ENCODE measurements at places on chromosomes 1 and 21.

DNA sequence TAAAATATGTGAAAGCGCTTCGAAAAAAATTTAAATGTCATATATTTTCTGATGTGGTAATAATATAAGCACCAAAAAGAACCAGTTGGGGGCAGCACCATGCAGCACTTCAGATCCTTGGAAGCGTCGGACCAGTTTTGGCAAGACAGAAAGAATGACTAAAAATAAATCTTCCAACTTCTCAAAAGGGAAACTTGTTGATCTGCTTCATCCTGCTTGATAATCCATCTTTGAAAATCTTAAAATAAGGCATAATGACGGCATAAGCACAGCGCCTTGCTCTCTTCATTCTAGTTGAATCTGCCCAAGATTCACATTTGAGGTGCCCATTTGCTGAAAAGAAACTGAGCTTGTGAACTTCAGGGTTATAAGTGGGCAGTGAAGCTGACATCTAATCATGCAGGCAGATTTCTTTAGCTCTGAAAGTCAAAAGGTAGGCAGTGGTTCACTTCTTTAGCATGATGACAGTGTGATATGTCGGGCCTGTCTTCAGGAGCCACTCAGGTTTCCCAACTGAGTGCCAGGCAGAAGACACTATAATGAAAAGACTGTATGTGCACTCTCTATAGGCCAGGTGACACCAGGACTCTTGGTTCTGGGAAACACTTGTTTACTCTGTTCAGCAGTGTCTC is 19.8 kb upstream of the MUTYH start:
- peak; percentile 61 for DNase-seq

GRCh38 chr1:97097404-97097925 is 375.9 kb downstream of the PTBP2 start:
- no peak for DNase-seq

DNA sequence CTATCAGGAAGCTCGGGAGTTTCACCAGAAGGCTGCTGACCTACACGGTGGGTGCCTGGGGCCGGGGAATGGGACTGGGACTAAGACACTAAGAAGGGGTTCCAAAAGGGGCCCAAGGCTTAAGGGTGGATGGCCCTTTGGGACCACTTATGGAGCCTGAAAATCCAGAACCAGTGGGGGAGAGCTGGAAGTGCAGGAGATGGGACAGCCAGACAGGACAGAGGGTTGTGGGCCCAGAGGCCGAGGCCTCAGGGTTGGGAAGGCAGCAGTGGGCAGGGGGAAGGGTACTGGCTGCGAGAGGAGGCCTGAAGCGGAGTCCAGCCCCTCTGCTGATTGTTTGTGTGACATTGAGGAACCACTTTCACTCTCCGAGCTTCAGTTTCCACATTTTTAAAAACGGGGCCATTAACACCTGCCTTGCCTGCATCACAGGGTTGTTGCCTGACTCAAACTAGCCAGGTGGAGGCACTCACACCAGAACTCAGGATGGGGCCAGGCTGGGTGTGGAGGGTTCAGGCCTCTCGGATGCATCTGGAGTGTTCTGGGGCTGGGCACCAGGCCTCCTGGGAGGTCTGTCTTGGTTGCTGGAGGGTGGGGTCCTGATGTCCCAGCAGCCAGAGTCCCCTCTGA is 3.0 kb downstream of the TTC24 start:
- DNase-seq: no peak

- no peak for DNase-seq
Observed at GRCh38 chr1:7302873-7303272, 468.2 kb upstream of the VAMP3 start.

DNA sequence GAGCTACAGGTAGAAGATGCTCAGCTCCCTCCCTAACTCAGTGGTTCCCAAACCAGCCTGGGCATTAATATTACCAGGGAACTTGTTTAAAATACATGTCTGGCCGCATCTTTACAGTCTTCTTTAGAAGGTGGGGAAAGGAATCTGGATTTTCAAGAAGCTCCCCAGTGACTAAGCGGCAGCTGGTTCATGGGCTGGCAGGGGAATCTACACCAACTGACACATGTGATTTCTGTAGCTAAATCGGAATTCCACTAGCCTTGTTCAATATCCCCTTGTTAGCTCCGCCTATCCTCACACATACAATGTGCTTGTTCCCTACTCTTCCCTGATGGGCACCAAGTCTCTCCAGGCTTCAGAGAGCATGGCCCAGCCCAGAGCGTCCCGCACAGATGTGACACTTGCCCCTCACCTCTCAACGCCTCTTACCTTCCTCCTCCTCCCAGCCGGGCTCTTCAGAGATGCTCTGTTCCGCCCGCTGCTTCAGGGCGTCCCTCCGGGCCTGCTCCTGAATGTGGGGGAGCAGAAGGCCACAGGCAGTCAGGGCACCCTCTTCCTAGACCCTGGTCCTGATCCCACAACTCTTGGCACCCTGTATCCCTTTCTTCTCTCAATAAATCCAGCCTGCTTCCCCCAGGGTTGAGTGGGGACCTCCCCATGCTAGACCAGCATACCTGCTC is 15.3 kb downstream of the TSSK3 start:
- no peak for DNase-seq

DNA sequence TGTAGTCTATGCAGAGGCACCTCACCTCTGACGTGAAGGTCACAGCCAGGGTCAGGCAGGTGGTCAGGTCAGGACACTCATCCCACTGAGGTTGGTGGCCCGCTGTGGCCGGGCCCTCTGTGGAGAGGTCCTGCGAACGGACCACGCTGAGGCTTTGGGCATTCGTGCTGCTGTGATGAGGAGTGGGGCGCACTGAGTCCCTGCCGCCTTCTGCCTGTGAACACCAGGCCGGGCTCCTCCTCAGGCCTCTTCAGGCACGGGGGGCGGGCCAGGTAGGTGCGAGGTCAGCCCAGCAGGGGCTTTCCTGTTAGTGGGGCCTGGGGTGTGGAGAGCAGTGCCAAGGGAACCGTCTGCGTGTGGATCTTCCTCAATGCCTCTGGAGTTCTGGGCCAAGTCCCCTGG is 39.0 kb downstream of the COQ8A start:
- no peak for DNase-seq

- no peak for DNase-seq
Observed at GRCh38 chr1:116824631-116825206, 70.5 kb downstream of the CD2 start.

DNA sequence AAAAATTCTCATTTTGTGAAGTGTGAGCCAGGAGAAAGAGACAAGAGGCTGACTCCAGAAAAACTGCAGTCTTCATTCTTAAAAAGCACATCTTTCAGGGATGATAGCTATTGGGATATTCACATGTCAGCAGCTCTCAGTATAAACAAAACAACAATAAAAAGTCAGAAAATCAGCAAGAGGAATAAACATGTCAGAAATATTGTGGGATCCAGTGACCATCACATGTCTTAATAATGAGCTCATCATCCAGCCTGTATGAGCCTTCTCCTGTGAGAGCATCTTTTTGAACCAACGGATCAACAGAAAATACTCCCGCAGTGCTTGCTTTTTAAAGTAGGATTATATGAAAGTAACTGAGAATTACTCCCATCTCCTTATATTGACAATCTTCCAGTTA is 241.6 kb downstream of the SMYD3 start:
- no peak for DNase-seq

- DNase-seq: no peak
Observed at GRCh38 chr1:205477759-205478247, 22.0 kb upstream of the BLACAT1 start.

DNA sequence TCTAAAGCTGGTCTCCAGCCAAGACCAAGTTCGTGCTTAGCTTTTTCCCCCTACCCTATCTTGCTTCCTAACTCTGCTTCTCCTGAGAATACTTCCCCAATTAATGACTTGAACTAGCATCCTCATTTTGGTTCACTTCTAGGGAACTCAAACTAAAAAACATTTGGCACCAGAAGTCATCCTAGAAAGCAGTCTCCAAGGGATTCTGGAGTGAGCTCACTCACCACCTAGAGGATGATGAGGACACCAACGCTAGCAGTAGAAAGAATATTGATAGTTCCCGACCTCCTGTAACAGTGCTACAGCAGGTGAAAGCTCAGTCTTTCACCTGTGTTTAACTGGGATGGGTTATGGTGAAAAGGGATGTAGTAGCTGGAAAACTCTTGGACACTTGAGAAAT is 4.7 kb upstream of the PSMB2 start:
- DNase-seq: no peak

DNA sequence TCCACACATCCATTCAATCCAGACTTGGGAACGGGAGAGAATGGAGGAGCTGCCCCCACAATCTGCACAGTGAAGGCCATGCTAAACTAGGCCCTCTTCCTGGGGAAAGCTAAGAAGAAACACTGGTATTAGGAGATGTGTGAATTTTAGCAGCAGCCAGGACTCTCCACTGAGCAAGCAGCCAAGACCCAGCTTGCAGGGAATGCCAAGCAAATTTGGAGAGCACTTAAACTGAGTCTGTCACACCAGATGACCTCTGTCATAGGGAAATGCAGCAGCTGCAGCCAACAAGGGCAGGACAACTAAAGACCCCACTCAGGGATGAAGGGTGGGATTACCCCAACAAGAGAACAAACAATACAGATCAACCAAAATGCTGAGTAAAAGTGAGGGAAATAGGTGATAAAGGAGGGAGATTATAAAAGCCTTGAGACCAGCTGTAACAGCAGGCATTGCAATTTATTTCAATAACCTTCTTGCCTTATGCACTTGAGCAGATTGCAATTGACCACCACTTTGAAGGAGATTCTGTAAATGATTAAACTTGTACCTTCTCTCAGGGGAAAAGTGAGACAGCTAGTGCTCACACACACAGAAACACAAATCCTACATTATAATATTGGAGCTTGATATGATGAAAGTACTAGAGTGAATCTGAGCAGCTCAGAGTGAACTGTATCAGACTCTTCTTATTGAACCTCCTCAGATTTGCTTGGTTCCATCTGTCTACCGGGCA is 2.5 kb upstream of the CLCA1 start:
- no peak for DNase-seq

GRCh38 chr1:58165073-58165472 is 381.5 kb downstream of the OMA1 start:
- no peak for DNase-seq

Measured in caudate nucleus (tissue), 63 donors.